ENCODE measurements at places on chromosomes 12 and 14. TPM values are rescaled to one million over a fixed set of nuclear protein-coding genes. Genes with fewer than 3 reads are reported as not detected.

GRCh38 chr12:54416687-54417603, 2.1 kb downstream of the ITGA5 start:
- no peak for DNase-seq
- H3K27ac ChIP-seq = no peak overlapping the region
- peaks cover 43% of the 10 kb centered on the region for H3K4me1 ChIP-seq
- H3K27me3 ChIP-seq = peaks cover 44% of the 10 kb centered on the region
- peak overlapping the region; percentile 84 for H3K4me3 ChIP-seq

DNA sequence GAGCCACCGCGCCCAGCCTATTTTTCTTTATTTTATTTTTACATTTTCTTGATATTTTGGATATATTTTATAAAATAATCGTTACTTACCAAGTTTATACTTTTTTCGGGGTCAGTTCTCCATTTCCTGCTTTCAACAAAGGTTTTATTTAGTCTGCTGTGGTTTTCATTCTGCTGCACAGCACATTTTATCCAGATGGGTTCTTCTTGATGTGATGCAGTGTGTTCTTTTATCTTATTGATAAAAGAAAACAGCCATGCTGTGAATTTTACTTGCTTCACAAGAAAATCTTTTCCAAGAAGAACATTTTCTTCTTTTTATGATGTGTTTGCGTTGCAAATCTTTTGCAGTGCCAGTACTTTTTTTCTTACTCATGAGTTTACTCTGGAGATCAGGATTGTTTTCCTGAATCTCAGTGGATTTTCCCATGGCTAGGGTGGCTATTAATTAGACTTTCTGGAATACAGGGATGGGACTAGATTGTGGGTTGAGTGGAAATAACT, 192.5 kb downstream of the ADGRD1 start:
- H3K4me3 ChIP-seq = no peak overlapping the region
- no peak overlapping the region for H3K27ac ChIP-seq
- 0 out of 2 replicates have a peak, but pooled peaks cover 2% of the 10 kb centered on the region for H3K27me3 ChIP-seq
- no peaks in the 10 kb centered on the region for H3K36me3 ChIP-seq
- DNase-seq = no peak

- H3K27me3 ChIP-seq = no peaks in the 10 kb centered on the region
- H3K4me1 ChIP-seq = peaks cover 87% of the 10 kb centered on the region
- H3K4me3 ChIP-seq = no peak overlapping the region
- no peak for DNase-seq
- H3K36me3 ChIP-seq = no peaks in the 10 kb centered on the region
- H3K27ac ChIP-seq = peak overlapping the region; percentile 71
Observed at GRCh38 chr14:91373591-91374254, 43.9 kb downstream of the CCDC88C start.

DNA sequence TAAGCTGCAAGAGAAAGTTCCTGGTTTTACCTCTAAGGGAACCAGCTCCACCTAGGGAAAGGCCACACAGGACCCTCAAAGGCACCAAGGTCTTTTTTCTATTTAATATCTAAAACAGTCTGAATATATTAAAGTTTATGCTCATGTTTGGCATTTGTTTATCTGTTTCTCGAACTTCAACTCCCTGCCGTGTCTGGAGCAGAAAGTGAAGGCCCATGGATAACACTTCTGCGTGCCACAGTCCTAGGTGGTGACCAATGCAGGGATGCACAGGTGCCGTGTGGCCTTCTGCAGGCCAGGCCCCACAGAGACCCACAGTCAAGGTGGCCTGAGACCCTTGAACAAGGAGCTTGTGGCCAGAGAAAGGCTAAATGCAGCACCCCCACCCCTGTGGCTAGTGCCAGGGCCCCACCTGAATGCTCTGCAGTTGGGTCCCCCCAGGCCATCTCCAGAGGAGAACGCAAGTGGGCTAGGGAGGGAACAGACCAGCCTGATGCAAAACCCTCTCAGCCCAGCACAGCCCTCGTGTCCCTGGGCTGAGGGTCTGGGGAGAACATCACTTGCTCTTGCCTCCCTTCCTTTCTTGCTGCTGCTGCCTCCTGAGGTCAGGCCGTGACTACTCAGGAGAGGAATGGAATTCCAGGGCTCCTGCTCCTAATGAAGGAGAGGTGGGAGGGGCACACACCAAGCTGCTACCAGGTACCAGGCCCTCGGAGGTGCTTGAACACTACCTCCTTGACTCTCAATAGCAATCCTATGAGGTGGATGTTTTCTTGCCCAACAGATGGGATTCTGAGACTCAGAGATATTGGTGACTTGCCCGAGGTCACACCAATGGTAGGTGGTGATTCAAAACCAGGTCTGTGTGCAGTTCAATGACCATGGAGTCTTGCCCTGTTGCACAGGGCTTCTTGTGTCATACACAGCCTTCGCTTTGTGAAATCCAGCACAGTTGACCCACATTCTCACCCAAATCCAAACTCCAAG, 45.4 kb downstream of the PSMA6 start:
- H3K36me3 ChIP-seq = no peaks in the 10 kb centered on the region
- H3K4me1 ChIP-seq = peaks cover 51% of the 10 kb centered on the region
- peak overlapping the region; percentile 65 for H3K27ac ChIP-seq

DNA sequence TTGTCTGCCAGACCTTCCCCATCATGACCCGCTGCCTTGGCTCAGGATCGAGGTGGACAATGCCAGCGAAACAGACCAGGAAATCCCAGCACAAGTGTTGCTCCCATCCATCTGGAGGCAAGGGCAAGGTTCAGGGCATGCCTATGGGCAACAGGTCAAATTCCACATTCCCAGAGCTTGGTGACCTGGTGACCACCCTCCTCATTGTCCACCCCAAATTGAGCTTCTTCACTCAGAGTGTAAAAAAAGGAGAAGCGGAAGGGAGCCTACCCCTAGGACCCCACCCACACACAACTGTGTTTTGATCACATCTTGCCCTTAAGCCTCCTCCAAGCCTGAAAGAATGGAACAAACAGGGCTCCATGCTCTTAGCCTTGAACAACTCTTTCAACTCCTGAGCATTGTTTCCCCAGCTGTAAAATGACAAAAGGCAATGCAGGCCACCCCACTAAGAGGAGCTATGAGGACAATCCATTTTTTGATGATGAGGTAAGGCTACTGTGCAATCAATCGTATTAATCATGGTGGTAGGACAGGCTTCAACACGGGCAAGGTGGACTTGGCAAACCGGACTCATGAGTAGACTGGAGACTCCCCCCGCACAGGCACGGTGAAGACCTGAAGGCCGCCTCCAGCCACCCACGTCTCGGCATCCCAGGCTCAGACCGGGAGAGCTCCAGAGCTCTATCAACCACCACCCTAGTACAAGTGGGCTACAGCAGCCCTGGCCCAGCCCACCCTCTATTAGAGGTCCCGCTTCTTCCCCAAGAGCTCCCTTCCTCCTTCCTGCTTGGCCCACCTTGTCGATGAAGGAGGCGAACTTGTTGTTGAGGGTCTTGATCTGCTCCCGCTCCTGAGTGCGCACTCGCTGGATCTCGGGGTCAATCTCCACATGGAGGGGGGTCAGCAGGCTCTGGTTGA, 866 bp downstream of the KRT79 start:
- no peaks in the 10 kb centered on the region for H3K36me3 ChIP-seq
- peaks cover 2% of the 10 kb centered on the region for H3K27me3 ChIP-seq
- no peaks in the 10 kb centered on the region for H3K4me1 ChIP-seq
- H3K27ac ChIP-seq = peak overlapping the region; percentile 9
- H3K4me3 ChIP-seq = no peak overlapping the region

DNA sequence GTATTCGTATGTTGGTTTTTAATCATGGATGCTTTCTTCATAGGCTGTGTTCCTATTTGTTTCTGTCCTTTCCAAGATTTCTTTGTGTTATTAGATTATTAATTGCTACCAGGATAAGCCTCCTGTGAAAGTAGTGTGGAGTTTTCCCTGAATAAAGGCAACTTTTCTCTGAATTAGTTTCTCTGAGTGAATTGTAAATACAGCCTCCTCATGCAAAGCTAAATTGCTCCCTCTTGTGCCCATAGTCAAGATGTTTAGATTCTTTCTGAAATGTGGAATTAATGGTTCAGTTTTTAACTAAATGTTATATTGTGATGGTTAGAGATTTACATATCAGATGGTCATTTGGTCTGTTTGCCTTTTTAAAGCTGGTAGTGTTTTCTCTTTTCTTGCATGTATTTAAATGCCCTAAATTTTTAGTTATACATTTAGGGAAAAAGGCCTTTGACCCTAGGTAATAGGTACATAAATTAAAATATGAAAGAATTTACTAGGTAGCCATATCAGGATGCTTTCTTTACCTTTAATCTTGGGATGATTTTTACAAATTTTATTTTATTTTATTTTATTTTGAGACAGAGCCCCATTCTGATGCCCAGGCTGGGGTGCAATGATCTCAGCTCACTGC, 8.9 kb downstream of the APAF1 start:
- no peaks in the 10 kb centered on the region for H3K27me3 ChIP-seq
- no peak overlapping the region for H3K27ac ChIP-seq
- no peak overlapping the region for H3K4me3 ChIP-seq
- DNase-seq = no peak

DNA sequence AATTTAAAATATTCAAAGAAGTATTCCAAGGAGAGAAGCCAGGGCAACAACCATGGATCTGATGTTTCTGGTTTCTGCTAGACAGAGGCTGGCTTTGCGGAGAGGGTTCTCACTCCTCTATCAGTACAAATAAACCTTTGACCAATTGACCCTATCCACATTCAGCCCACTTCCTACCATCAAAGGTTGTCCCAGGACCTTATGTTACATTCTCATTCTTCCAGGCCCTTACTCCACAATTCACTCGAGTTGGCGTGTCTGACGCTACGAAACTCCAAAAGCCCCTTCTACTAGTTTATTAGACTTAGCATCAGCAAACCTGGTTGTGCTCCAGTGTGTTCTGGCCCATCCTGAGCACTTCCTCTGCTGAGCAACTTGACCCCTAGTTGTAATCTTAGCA, 24.8 kb upstream of the RNASE12 start:
- H3K4me3 ChIP-seq = no peak overlapping the region
- no peaks in the 10 kb centered on the region for H3K27me3 ChIP-seq
- peaks cover 11% of the 10 kb centered on the region for H3K4me1 ChIP-seq
- H3K36me3 ChIP-seq = no peaks in the 10 kb centered on the region
- no peak overlapping the region for H3K27ac ChIP-seq
- DNase-seq = no peak

GRCh38 chr12:31362759-31363415, 36.9 kb upstream of the SINHCAF start:
- H3K27ac ChIP-seq = peak overlapping the region; percentile 98
- 0 out of 2 replicates have a peak, but pooled peaks cover 3% of the 10 kb centered on the region for H3K36me3 ChIP-seq
- peak; percentile 47 for DNase-seq
- H3K4me1 ChIP-seq = peaks cover 42% of the 10 kb centered on the region

DNA sequence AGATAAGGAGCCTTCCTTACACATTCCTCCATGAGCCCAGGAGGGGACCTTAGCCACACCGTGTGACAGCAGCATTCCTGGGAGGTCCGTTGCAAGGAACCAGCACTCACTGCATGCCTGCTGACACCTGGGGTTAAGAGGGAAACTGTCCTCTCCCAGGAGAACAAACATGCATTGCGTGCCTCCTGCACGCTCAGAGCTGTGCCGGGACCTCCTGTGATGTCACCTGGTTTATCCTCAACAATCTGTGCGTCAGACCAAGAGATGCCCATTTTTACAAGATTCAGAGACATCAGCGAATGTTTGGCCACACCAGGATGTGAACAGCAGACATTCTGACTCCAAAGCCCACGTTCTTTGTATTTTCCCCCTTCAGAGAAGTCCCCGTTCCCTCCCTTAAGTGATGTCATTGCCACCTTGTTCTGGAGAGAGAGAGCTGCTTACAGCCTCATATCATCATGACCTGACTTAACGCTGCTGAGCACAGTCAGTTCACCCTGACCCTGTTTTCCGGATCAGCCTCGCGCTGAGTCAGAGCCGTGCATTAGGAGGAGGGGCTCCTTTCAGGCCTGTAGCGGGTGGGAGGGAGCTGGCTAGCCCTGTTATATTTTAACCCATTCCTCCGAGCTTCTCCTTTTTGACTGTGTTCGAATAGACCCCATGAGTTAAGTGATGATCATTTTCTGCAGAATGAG, 36.2 kb downstream of the TMEM120B start:
- DNase-seq = no peak
- no peak overlapping the region for H3K4me3 ChIP-seq
- H3K27me3 ChIP-seq = no peaks in the 10 kb centered on the region
- peaks cover 30% of the 10 kb centered on the region for H3K36me3 ChIP-seq
- peak overlapping the region; percentile 89 for H3K27ac ChIP-seq
- H3K4me1 ChIP-seq = no peaks in the 10 kb centered on the region

- no peak for DNase-seq
- H3K27me3 ChIP-seq = no peaks in the 10 kb centered on the region
- no peak overlapping the region for H3K4me3 ChIP-seq
- no peak overlapping the region for H3K27ac ChIP-seq
- peaks cover 34% of the 10 kb centered on the region for H3K36me3 ChIP-seq
Observed at GRCh38 chr14:95163666-95164065, 6.3 kb upstream of the DICER1 start.

DNA sequence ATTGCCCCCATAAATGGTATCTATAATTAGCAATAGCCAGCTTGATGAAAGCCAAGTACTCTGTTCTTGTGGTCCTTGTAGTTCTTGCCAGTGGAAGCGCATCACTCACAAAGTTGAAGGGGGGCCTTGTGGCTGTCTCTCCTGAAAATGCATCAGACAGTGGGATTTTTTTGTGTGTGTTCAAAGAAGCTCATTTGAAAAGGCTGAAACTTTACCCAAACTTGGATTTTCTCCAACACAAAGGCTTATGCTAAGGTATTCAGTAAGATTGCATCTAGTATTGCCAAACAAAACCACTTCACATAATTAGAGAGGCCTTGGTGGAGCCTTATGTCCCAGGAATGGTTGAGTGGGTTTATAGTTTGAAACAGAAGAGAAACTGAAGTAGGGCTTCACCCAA, 216.7 kb upstream of the TMTC1 start:
- no peaks in the 10 kb centered on the region for H3K4me1 ChIP-seq
- DNase-seq = no peak
- no peaks in the 10 kb centered on the region for H3K27me3 ChIP-seq
- H3K27ac ChIP-seq = no peak overlapping the region
- no peaks in the 10 kb centered on the region for H3K36me3 ChIP-seq
- H3K4me3 ChIP-seq = no peak overlapping the region

GRCh38 chr14:74062809-74063150, 21.5 kb downstream of the ALDH6A1 start:
- H3K4me3 ChIP-seq = no peak overlapping the region
- no peak for DNase-seq
- H3K36me3 ChIP-seq = peaks cover 30% of the 10 kb centered on the region
- no peaks in the 10 kb centered on the region for H3K4me1 ChIP-seq
- no peaks in the 10 kb centered on the region for H3K27me3 ChIP-seq

- DNase-seq = no peak
- no peak overlapping the region for H3K4me3 ChIP-seq
- H3K36me3 ChIP-seq = peaks cover 59% of the 10 kb centered on the region
- peaks cover 8% of the 10 kb centered on the region for H3K27me3 ChIP-seq
- no peaks in the 10 kb centered on the region for H3K4me1 ChIP-seq
Observed at GRCh38 chr12:127191129-127191528, 1075.8 kb upstream of the TMEM132C start.

GRCh38 chr14:20973501-20973900, 16.3 kb upstream of the METTL17 start:
- no peak overlapping the region for H3K4me3 ChIP-seq
- no peak overlapping the region for H3K27ac ChIP-seq
- H3K27me3 ChIP-seq = peaks cover 14% of the 10 kb centered on the region
- no peak for DNase-seq

APOLD1 gene
- total RNA-seq = 0.44 TPM

IQSEC3 gene
- total RNA-seq = 2.2 TPM

SLC24A4 gene
- 0.46 TPM for total RNA-seq

ABHD4 gene
- 33.9 TPM for total RNA-seq

ADIPOR2 gene
- total RNA-seq = 39.2 TPM

SLC10A1 gene
- not detected for total RNA-seq

ANO2 gene
- 4.0 TPM for total RNA-seq
